ENCODE measurements at places on chromosomes 7 and 10. TPM values are rescaled to one million over a fixed set of nuclear protein-coding genes. Genes with fewer than 3 reads are reported as not detected.

GRCh38 chr7:356087-356486, 66.1 kb downstream of the FOXL3 start:
- DNase-seq, result no peak

GRCh38 chr7:98930464-98930863, 52.1 kb downstream of the TRRAP start:
- DNase-seq, result no peak

WASHC2C gene
- 20.1 TPM for total RNA-seq

GRCh38 chr10:80530251-80530650, 7.5 kb upstream of the SH2D4B start:
- peak; percentile 49 for DNase-seq

NME8 gene
- total RNA-seq, result not detected

- DNase-seq, result no peak
These were observed 957 bp upstream of the ANKRD2 start for GRCh38 chr10:97571622-97572021.

GRCh38 chr10:91975438-91975837, 51.9 kb downstream of the BTAF1 start:
- no peak for DNase-seq

GRCh38 chr10:128963211-128964099, 503.6 kb upstream of the MGMT start:
- DNase-seq, result no peak

INTS15 gene
- 35.0 TPM for total RNA-seq

DNA sequence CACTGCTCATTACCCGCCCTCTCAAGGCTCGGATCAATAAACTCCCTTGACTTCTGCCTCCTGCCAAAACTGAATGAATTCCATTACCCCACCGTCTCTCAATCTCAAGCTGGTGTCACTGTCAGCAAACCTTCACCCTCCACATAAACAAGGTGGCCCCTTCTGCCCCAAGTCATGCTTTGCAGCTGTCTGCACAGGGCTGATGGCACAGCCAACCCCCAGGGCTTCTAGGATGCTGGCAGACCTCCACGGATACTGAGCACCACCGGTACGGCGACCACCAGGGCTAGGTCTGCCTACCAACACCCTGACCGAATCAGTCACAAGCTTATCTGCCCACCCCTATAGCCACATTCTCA, 46.1 kb downstream of the PARD3 start:
- DNase-seq, result no peak

DNA sequence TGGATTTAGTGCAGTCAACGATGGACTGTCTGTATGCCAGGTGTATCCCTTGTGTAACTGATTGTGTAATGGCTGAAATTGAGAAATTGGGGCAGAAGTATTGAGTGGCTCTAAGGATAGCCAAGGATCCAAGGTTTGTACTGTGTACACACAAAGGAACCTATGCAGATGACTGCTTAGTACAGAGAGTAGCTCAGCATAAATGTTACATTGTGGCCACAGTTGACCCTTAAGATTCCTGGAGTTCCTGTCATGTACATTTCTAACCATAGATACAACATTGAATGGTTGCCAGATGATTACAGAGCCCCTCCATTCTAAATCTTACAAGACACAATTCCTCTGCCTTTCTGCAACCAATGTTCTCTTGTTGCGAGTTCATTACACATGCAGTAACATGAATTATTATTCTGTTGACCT, 25.3 kb downstream of the CCDC126 start:
- DNase-seq, result no peak

DNA sequence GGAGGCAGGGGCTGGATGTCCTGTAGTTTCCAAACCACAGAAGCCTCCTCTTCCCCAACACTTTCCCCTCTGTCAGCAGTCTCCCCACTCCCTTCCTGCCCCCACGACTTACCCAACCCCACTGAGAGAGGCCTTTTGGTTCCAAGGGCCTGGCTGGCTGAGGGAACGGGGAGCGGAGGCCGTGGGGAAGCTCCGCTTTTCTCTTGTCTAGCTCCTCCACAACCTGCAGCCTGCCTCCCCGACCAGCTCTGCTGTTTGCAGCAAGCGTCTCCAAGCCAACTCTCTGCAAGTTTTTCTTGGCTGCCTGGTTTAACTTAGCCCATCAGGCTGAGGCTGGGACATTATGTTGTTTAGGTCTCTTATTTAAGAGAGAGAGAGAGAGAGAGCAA, 126.8 kb downstream of the NEURL1 start:
- DNase-seq, result no peak

DNA sequence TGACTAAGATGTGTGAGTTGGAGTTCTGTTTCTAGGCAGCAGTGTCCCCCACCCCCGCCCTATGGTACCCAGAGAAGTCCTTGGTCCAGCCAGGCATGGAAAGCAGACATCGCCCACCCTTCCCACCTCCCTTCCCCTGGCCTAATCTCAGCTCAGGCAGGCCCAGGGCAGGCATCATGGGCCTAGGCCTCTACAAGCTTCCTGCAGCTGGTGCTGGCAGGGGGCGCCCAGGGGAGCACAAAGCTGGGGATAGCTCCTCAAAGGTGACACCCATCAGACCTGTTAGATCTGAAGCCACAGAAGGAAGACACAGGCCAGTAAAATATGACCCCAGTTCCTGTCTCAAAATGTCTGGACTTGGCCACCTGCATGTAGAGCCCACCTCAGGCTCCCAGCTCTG, 18.9 kb upstream of the UNC5B start:
- DNase-seq, result no peak

DNA sequence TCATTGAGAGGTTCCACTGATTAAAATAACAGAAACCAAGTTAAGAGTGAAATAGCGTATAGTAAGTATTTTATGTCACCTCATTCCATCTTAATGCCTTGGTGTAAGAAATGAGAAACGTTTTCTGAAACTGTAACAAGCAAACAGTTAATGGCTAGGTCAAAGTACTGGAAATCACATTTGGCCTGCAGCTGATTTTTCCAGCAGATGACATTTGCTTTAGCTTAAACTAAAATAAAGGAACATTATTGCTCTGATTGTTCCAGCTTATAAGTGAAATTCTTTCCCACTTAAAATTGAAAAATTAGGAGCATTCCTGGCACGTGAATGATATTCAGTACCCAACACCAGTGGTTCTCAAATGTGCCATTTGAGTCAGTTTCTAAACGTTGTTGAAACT, 213.6 kb upstream of the DPP6 start:
- no peak for DNase-seq

DNA sequence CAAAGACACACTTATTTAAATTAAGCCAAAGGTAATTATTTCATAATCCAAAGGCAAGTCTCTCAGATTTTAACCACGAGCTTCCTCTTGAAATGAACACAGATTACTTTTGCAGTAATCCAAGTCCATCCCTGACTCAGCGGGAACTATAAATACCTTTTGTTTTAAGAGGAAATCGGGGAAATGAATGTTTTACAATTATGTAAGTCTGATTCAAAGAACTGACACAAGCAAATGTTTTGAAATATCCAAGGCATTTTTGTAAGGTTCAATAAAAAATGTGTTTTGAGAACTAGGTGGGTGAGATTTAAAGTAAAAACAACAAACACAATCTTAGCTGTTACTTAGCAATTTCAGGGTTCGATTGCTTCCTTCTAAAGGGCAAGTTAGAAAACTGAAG, 179.8 kb upstream of the ASAH2 start:
- DNase-seq, result no peak

DNA sequence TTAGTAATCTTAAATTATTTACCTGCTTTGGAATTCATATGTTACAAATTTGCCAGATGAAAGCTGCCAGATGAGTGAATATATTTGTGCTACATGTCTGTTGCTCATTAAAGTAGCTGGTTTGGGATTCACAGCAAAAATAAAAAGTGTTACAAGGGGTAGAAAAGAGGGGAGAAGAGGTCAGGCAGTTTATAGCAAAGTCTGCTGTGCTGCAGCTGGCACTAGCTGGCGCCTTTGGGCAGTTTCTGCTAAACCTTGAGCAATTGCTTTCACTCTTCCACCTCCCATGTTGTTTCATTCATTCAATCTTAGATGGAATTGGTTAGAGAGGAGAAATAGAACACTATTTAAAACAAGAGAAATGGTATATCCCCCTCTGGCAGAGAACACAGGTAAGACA, 404.1 kb upstream of the LRGUK start:
- DNase-seq, result no peak

TLX1 gene
- not detected for total RNA-seq

DNA sequence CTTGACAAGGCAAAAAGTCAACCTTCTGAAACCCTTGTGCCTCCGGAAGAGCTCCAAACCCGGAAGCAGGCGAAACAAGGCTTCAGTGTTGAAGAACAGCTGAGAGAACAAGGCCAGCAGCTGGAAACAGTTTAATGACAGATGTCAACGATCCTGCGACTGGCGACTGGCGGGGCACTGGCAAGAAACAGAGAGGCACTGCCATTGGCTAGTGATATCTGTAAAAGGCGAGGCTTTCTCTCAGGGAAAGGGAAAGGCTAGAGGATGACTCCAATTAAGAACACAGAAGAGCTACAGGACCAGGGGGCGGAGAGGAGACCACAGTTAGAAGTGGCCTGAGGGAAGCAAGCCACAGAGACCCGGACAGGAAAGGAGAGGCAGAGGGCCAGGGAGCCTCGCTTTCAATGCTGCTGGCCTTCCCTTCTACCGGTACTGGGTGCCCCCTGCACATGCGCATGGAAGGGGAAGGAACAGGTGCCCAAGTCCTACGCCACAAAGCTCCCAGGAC, 19.4 kb downstream of the ITGB1 start:
- no peak for DNase-seq

DNA sequence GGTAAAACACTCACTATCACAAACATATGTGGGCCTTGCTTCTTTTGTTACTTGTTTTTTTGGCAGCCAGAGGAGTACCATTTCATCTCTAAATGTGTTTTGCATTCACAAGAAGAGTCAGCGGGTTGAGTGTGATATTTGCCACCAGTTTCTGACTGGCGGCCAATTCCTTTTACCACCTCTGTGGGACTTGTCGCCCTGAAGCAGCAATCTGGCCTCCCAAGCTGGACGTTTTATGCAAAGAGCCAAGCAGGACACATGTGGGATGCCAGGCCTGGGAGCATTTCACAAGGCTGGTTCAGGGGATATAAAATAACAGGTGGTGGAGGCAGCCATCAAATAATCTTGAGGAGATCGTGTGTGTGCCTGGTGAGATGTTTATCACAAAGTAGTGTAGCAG, 61.8 kb upstream of the TRIL start:
- DNase-seq, result no peak

WDR37 gene
- total RNA-seq, result 14.2 TPM

DNA sequence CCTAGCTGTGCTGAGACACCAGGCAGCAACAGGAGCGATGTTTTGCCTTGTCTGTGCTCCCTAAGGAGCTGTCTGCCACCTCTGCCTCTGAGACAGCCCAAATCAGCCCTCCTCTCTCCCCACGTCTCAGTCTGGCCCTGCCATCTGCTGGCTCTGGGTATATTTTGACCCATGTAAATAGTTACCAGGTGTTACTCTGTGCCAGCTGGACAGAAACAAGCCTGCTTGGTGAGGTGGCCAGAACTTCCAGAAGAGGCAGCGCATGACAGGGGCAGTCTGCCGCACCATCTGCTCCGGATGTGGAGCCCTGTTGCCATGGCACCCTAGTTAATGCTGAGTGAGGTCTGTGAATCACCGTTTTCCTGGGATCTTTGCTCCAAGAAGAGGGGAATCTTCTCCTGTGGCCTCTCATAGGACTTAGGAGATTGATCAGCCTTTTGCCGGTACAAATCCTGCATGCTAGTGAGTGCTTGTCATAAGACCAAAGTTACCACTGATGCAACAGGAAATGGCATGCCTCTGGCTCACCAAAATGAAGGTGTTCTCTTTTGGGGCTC, 31.8 kb downstream of the GSTO2 start:
- no peak for DNase-seq

- DNase-seq, result no peak
These were observed 19.6 kb upstream of the AKR1C2 start for GRCh38 chr10:5023177-5023805.

- no peak for DNase-seq
These were observed 270.7 kb downstream of the CACNA2D1 start for GRCh38 chr7:82172881-82173280.

TWIST1 gene
- total RNA-seq, result not detected

GRCh38 chr10:116905845-116906210, 56.5 kb downstream of the ENO4 start:
- no peak for DNase-seq

GRCh38 chr10:20313665-20314064, 497.4 kb downstream of the PLXDC2 start:
- no peak for DNase-seq

PON1 gene
- total RNA-seq, result not detected

All from activated naive CD8-positive, alpha-beta T cell treated with anti-CD3 and anti-CD28 coated beads for 36 hours (primary cell).